T-helper 1 cell treated with Interleukin-12 subunit alpha and Interleukin-12 subunit beta and Interleukin-4 antibody, amounts not matched to agents 30 ng/mL and 1 ng/mL, for 36 hours (primary cell): ENCODE measurements at places on chromosomes 13 and 19. TPM values are rescaled to one million over a fixed set of nuclear protein-coding genes. Genes with fewer than 3 reads are reported as not detected.

The LYPD3 gene
- total RNA-seq: 0.81 and 0.85 TPM in 2 replicates

The CYP2A7 gene
- not detected in 2 replicates for total RNA-seq

The CACNG8 gene
- total RNA-seq: not detected in 2 replicates

The DCLK1 gene
- not detected in 2 replicates for total RNA-seq

The TTC9B gene
- total RNA-seq: not detected in 2 replicates
